AG08395 (cell line): ENCODE measurements at places on chromosomes 6 and 20.

- no peak for DNase-seq
Measured at GRCh38 chr6:159194421-159194820, 25.2 kb downstream of the FNDC1 start.

DNA sequence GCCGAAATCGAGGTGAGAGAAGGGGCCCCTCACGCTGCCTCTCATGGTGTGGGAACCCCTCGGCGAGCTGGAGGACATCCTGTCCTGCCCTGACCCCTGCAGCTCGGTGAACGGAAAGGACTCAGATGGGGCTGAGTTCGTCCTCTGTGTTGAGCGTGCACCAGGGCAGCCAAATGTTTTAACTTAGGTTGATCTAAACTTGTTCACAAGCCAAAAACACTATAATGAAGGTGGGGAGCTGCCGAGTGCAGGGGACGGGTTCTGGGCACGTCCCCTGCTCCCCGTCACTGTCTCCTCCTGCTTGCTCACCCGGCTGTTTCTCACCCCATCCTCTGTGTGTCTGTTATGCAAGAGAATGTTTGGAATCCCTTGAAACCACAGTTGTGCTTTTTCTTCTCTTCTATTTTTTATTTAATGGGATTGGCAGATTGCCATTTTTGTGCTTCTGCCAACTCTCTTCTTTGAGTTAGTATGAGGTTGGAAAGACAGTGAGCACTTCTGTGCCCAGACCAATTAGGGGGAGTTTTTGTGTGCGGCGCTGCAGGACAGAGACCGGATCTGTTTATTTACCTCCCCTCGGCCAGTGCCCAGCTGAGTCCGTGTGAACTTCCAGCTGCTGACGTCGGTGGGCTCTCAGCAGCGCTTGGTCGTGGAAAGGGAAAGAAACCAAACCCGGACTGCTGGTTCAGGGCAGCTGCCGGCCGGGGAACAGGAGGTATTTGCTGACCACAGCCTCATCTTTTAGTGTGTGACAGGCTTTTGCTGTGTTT, 158.1 kb downstream of the DTNBP1 start:
- DNase-seq: peak; percentile 86

- DNase-seq: peak; percentile 77
Measured at GRCh38 chr6:159594750-159595117, 98.3 kb downstream of the SOD2 start.

GRCh38 chr20:48897305-48898010, 24.1 kb upstream of the ARFGEF2 start:
- peak; percentile 83 for DNase-seq

DNA sequence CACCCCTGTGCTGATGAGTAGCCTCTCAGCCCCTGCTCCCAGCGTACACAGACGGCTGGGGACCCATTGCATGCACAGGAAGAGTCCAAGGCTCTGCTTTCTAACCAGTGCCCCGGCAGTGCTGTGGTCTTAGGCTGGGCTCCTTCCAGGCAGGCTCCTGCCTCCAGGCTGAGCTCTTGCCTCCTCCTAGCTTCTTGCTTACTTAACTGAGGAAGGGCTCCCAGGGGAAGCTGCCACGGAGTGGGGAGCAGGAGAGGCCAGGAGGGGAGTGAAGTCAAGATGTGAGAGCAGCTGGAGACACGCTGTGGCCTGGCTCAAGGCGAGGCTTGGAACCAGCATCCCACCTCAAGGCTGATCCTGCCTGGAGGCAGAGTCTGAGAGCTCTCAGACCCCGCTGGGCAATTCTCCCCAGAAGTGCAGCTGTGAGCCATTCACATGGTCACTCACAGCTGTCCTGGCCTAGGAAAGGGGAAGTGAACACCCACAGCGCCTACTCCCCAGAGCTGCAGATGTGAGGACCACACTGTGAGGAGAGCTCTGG, 141.0 kb downstream of the TBXT start:
- DNase-seq: no peak

GRCh38 chr6:16918586-16918985, 157.3 kb upstream of the ATXN1 start:
- DNase-seq: no peak

GRCh38 chr6:38955861-38956260, 92.7 kb upstream of the GLP1R start:
- DNase-seq: no peak

DNA sequence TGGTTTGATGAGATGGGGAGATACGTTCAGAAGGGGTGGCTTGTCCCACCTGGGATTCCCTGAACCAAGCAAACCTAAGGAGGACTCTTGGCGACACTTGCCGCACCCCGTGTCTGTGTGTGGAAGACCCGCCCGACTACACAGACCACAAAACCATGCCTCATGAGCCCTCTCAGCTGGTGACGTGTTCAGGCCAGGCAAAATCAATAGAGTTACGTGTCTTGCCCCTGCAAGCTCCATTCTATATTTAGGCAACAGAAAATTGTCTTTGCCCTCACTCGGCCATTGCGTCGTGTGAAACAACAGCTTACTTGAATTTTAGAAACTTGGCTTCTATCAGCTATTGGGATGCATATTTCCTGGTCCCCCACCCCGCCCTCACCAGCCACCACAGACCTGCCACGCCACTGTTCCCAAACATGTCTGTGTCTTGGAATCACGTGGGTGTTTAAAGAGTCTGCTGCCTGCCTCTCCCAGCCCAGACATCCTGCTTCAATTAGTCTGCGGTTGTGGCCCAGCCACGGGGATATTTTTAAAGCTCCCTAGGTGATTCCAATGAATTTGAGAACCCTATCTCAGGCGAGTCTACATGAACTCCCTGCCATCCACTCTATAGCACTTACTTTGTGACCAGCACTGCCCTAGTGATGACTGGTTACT, 279.2 kb upstream of the EXOC2 start:
- DNase-seq: peak; percentile 84
